GM12878 (cell line): ENCODE measurements at places on chromosomes 12 and 14. TPM values are rescaled to one million over a fixed set of nuclear protein-coding genes. Genes with fewer than 3 reads are reported as not detected.

DNA sequence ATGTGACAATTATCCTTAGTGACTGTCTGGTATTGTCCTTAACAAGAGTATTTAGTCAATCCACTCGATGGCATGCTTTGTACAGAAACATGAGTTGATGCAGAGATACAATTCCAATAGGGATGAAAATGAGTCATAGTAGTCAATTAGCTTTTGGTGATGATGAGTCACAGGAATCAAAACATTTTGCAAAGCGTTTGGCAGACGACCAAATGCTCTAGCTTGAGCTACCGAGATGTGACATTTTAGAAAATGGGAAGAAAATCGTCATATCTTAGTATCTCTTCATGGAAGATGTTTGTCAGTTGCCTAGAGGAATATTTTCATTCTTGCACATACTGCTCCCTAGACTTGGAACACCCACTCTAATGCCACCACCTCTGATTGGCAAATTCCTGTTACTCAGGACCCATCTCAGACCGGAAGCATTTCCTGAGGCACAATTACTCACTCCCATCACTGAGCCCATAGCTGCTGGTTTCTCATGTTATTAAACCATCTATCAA, 95.0 kb downstream of the LMNTD1 start:
- no peak for DNase-seq
- H3K27me3 ChIP-seq: no peaks in the 10 kb centered on the region
- H3K36me3 ChIP-seq: no peaks in the 10 kb centered on the region
- no peaks in the 10 kb centered on the region for H3K4me1 ChIP-seq

DNA sequence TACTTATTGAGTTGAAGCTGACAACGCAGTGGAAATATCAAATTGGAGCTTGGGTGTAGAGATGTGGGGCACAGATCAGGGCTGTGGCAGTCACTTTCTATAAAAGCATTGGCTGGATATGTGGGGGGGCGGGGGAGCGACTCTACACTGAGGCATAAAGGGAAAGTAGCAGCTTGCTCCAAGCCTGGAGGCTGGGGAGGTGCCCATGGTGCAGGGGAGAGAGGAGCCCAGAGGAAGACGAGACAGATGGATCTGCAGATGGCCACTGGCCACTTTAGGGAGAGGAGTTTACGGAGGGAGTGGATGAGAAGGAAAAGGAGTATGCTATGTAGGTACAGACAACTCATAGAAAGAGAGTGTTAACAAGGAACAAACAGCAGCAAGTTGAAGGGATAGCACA, 13.5 kb upstream of the NGB start:
- H3K27ac ChIP-seq: no peak overlapping the region
- no peaks in the 10 kb centered on the region for H3K27me3 ChIP-seq
- no peak for DNase-seq
- no peak overlapping the region for H3K4me3 ChIP-seq
- no peaks in the 10 kb centered on the region for H3K4me1 ChIP-seq

KSR2 gene
- polyA plus RNA-seq: 0.01 TPM in 2 replicates

NCAPD2 gene
- polyA plus RNA-seq: 94.7 and 105 TPM in 2 replicates

TMEM121 gene
- 0.42 and 0.49 TPM in 2 replicates for polyA plus RNA-seq

- H3K36me3 ChIP-seq: peaks cover 2% of the 10 kb centered on the region
- H3K4me3 ChIP-seq: peak overlapping the region; percentile 73
- peak overlapping the region; percentile 13; the same call in 1 of the 2 replicates for H3K27ac ChIP-seq
- peaks cover 14% of the 10 kb centered on the region for H3K4me1 ChIP-seq
- no peaks in the 10 kb centered on the region for H3K27me3 ChIP-seq
Observed at GRCh38 chr14:102363182-102363943, 622 bp downstream of the TECPR2 start.
